Pulmonary artery endothelial cell (primary cell): ENCODE measurements at places on chromosomes 2 and 18.

DNA sequence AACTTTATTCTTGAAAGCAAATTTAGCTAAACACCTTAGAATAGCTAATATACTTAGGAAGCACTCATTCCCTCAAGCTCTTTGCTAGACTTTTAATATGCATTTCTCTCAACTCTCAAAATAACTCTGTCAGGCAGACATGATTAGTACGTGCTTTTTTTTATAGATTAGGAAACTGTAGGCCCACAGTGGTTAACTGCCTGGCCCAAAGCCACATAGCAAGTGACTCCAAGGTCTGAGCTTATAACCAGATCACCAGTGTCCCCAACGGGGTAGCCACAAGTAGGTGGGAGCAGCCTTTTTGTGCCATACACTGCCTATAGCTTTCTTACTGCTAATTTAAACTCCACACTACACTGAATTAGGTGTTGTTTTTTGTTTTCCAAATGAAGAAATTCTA is 576.8 kb downstream of the METTL4 start:
- DNase-seq: no peak

GRCh38 chr2:177679611-177680605 is 287.3 kb downstream of the AGPS start:
- DNase-seq: peak; percentile 19

- no peak for DNase-seq
These were observed 28.2 kb downstream of the CCDC102B start for GRCh38 chr18:68826121-68826520.

DNA sequence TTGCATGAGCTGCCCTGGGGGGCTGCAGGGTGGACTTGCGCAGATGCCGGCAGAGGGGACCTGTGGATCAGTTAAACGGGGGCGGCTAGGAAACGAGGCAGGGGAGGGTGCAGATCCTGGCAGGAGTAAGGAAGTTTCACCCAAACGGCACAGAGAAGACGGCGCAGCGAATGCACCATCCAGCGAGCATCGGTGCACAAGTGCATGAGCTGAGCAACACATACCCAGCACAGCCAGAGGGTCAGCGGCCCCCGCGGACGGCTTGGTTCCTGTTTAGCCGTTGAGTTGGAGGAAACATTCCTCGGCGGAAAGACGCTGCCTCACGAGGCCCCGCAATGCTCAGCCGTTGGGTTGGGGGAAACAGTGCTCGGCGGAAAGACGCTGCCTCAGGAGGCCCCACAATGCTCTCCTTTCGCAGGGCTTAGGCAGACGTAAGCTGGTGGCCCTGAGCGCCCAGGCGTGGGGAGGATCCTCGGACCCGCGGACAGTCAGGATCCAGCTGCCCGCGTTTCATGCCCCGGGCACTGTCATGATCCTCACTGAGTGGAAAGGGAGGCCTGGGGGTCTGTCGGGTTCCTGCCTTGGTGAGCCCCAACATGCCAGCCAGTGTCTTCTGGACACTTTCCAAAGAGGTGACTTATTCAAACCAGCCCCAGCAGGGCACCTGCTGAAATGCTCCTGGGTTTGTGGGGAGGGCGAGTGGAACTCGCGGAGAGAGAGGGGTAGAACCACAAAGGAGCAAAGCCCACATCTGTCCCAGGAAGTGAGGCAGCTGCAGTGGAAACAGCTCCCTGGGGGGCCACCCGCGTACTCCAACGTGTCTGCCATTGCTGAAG is 86.3 kb downstream of the NDUFA10 start:
- no peak for DNase-seq

- no peak for DNase-seq
These were observed 110.6 kb downstream of the TMEM182 start for GRCh38 chr2:102872388-102872787.

DNA sequence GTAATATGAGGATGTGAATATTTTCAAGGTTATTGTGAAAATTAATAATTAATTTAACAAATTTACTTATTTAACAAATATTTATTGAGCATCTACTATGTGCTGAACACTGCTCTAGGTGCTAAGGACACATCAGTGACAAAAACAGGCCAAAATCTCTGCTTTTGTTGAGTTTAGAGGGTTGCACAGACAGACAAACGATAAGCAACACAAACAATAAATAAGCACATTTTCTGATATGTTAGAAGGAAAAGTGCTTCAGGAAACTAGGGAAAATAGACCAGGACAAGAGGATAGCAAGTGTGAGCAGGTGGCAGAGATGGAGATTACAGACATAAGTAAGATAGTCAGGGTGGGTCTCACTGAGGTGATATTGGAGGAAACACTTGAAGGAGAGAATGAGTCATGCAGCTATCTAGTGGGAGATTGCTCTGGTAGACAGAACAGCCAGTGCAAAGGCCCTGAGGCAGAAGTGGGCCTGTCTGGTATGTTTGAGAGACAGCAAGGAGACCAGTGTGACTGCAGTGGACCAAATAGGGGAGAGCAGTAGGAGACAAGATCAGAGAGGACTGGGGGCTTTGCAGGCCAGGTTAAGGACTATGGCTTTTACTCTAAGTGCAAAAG is 38.3 kb downstream of the SFXN5 start:
- DNase-seq: no peak

GRCh38 chr2:106094131-106094841 is 99.8 kb downstream of the UXS1 start:
- DNase-seq: no peak

- DNase-seq: no peak
These were observed 5.3 kb downstream of the MLPH start for GRCh38 chr2:237492137-237492890.

DNA sequence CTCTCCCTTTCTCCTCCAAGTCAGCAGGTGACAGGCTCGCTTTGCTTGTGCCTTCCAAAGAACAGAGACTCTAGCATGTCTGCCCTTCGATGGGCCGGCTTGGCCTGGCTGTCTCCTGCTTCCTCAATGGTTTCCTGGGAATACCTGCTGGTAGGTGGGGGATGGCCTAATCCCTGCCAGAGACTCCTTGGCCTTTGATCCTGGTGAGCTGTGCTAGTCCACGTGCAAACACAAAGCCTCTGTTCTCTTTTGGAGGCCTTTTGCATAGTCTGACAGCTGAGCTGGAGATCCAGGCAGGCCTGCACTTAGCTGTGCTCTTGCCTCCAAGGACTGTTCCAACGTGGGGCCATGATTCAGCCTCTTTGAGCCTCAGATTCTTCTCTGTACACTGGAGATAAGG is 67.6 kb downstream of the ARL4C start:
- DNase-seq: no peak

DNA sequence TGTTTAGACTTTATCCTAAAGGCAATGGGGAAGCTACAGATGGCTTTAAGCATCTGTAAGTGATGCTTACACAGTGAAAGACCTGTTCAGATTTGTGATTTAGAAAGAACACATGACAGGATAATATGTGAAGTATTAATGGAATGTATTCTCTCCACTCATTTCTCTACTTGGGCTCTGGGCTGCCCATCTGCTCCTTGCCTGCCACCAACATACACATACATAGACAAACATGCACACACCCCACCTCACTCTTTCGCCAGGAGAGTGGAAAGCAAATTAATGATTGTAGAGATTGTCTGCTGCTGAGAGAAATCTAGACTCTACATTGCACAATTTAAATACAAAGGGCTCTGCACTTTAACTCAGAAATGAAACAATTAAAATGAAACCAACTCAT is 61.0 kb upstream of the NFE2L2 start:
- no peak for DNase-seq

DNA sequence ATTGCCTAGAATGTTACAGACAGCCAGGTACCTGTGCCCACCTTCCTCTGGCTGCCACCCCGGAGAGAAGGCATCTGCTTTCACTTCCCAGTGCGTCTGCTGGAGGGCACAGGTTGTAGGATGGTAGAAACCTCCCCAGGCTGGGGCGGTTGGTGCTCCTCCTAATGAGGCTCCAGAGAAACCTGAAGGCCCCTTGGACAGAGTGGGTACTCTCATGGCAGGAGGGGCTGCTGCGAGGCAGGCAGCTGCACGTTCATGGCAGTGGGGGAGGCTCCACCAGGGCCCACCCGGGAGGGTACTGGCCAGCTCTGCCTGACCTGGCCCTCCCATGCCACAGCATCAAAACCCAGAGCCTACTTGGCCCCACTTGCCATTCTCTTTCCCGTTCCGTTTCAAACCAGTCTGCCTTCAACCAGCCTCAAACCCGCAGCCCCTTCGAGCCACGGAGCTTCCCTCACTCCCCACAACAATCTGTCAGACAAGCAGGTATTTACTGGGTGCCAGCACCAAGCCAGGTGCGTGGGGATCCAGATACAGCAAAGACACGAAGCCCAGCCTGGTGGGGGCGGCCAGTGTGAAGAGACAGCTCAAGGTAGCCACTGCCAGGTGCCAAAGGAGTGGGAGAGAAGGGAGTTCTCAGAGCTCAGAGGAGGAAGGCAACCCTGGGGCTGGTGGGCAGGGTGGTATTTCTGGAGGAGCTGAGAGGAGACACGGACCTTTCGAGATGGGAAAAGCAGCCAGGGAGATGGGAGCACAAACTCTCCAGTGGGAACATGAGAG is 229.6 kb downstream of the LOXHD1 start:
- no peak for DNase-seq

GRCh38 chr2:148527488-148528340 is 116.8 kb upstream of the EPC2 start:
- DNase-seq: no peak
